Activated CD4-positive, alpha-beta T cell treated with anti-CD3 and anti-CD28 coated beads for 36 hours (primary cell): ENCODE measurements at places on chromosomes 3 and 15.
A peak's percentile ranks its signal among the peaks of the same experiment; 100 is the strongest.

GRCh38 chr15:55530861-55531313 lies 22.9 kb upstream of the DNAAF4 start:
- no peak for DNase-seq

DNA sequence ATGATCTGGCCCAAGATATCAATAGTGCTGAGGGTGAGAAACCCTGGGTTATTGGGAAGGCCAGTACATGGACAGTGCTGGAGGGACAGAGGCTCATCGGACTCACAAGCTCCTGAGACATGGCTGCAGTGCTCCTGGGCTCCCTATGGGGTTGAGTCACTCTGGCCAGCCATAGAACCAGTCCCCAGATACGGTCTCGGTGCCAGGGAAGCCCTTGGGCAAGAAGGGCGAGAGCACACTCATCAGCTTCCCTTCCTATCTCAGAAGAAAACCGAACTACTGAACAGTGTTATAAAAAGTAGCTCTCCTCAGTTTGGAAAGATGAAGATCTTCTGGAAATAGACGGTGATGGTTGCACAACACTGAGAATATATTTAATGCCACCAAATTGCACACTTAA lies 34.4 kb downstream of the POC1A start:
- DNase-seq, result no peak

GRCh38 chr3:160434071-160434470 lies 15.5 kb downstream of the TRIM59 start:
- no peak for DNase-seq

- no peak for DNase-seq
These were observed 636.0 kb upstream of the TBL1XR1 start for GRCh38 chr3:177833332-177833731.

GRCh38 chr3:48543271-48543866 lies 13.2 kb downstream of the PFKFB4 start:
- no peak for DNase-seq

DNA sequence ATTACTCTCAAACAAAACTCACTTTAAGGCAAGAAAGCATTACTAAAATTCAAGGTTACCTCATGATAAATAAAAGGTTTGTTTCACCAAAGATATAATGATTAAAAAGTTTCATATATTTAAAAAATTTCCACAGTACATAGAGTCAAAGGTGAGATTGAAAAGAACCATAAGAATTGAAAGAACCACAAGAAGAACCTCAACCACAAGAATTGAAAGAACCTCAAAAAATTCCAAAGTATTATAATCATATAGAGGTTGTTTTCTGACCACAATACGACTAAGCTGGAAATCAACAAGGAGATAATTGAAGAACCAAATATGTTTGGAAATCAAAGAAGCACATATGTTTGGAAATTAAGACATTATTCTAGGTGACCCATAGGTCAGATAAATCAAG lies 52.7 kb downstream of the SLC25A36 start:
- no peak for DNase-seq

DNA sequence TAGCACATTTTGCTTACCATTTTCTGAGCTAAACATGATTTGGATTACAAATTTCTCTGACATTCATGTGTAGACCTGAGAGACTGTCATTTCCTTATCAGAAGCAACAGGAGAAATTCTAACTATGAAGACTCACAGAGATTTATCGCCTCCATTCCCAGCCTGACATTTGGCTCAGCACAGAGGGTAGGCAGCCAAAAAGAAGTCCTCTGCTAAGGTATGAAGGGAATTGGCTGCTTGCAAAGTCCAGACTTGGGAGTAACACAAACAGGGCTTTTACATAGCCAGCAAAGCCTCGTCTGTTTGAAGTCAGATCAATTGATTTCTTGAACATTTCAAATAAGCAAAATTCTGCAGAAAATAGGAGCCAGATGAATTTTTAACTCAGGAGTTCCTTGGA lies 57.0 kb upstream of the CMSS1 start:
- no peak for DNase-seq

- DNase-seq, result no peak
These were observed 4.4 kb upstream of the AVEN start for GRCh38 chr15:34043391-34043790.

DNA sequence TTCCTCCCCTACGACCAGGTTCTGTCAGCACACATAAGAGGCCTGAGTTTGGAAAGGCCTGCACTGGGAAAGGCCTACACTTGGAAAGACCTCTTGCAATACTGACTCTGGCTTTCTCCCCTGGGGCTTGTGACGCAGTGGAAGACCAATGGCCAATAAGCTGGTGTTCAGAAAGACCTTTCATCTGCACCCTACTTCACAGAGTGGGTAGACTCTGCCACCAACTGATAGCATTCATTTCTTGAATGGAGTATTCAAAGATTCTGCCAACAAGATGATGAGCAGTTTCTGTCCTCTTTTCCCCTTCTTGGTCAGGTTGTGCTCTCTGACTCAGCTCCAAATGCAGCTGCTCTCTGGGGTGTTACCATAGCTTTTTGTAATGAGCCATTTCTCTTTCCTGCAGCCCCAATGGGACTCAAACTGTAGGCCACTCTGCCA lies 48.8 kb downstream of the TIPARP start:
- DNase-seq, result peak; percentile 34

DNA sequence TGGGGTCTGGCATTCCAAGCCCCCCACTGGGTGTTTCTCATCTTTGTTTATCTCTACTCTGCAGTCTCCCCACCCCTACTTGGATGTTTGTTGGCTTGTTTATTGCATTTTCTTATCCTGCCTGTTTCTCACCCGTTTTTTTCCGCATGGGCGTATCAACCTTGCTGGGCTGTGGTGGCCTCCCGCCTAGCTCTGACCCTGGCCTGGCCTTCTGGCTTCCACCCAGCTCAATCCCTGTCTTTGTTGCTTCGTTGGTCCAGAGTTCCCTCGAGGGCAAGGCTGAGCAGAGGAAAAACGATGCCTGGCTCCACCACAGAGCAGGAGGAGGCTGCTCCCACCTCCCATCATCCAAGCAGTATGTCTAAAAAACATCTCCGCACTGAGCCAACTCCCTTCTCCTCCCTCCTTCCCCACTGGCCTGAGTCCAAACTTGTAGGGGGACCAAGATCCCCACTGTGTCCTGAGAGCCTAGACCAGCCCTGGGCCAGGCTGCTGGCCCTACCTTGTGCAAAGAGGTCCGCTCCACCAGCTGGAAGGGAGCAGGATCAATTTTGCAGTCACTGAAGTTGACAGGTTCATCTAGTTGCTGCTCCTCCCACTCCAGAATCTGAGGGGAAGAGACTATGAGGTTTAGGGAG lies 9.8 kb downstream of the CLCN2 start:
- DNase-seq, result no peak

GRCh38 chr3:11919390-11919789 lies 72.7 kb upstream of the TAMM41 start:
- no peak for DNase-seq

GRCh38 chr15:64943512-64944225 lies 32.0 kb downstream of the ANKDD1A start:
- no peak for DNase-seq

DNA sequence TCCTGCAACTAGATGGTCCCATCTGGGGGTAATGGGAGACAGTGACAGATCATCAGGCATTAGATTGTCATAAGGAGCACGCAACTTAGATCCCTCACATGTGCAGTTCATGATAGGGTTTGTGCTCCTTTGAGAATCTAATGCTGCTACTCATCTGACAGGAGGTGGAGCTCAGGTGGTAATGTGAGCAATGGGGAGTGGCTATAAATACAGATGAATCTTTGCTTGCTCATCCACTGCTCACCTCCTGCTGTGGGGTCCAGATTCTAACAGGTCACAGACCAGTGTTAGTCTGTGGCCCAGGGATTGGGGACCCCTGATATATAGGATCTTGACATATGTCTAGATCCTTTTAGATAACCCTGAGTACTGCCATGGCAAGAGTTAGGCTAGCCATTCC lies 52.7 kb downstream of the RASGRF1 start:
- no peak for DNase-seq

DNA sequence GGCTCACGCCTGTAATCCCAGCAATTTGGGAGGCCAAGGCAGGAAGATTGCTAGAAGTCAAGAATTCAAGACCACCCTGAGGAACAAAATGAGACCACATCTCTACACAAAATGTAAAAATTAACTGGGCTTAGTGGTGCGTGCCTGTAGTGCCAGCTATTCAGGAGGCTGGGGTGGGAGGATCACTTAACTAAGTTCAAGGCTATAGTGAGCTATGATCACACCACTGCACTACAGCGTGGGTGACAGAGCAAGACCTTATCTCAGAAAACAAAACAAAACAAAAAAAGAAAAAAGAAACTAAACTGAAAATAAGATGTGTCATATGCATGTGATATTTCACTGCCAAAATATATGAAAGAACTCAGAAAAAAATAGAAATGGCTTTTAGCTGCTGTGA lies 243.3 kb upstream of the CCDC54 start:
- DNase-seq, result no peak
